Right atrium auricular region (tissue), 2 donors: ENCODE measurements at places on chromosomes 4 and X. TPM values are rescaled to one million over a fixed set of nuclear protein-coding genes. Genes with fewer than 3 reads are reported as not detected.

GRCh38 chr4:81740487-81740886, 268.8 kb upstream of the RASGEF1B start:
- no peak overlapping the region for H3K4me3 ChIP-seq
- H3K36me3 ChIP-seq = no peaks in the 10 kb centered on the region
- no peak for DNase-seq
- H3K27ac ChIP-seq = no peak overlapping the region
- H3K27me3 ChIP-seq = no peaks in the 10 kb centered on the region

The MOB1B gene
- total RNA-seq = 14.0 TPM

DNA sequence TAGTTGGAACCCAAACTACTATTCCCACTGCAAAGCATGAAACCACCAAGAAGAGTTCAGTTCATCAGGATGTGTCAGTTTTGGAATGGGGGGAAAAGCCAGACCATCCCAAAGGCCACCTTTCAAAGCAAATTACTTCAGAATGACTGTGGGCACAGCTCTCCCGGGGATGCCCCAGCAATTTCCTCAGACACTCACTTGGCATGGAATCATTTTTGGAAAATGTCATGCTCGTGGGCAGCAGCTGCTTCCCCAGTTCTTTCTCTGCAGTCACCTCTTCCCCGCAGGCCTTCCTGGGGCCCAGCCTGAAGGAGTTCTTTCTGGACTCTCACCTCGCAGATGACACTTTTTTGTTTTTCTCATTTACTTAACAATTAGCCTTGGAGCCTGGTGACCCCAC, 350.3 kb downstream of the NR3C2 start:
- H3K4me1 ChIP-seq = peaks cover 21% of the 10 kb centered on the region
- no peak overlapping the region for H3K4me3 ChIP-seq
- no peaks in the 10 kb centered on the region for H3K27me3 ChIP-seq
- no peak for DNase-seq
- no peaks in the 10 kb centered on the region for H3K36me3 ChIP-seq

DNA sequence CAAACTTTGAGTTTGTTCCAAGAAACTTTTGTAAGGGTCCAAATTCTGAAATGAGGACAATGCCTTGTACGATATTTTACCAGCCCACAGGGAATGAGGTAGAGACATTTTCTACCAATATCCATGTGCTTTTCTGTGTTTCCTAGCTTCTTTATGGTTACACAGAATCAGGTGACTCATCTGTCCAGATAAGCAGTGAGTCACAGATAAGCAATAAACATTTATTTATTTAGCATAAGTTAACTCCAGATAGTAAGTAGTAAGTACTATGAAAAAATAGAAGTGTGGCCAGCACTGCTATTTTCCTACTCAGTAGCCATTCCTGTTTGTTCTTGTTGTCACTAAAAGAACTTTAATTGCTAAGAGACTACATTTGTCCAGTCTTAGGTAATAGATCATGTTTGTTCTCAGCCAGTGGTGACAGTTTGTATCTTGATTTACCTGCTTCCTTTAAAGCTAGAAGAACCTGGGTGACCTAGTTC, 7.4 kb downstream of the AFF1 start:
- no peaks in the 10 kb centered on the region for H3K27me3 ChIP-seq
- no peak overlapping the region for H3K27ac ChIP-seq
- H3K36me3 ChIP-seq = no peaks in the 10 kb centered on the region
- DNase-seq = no peak

DNA sequence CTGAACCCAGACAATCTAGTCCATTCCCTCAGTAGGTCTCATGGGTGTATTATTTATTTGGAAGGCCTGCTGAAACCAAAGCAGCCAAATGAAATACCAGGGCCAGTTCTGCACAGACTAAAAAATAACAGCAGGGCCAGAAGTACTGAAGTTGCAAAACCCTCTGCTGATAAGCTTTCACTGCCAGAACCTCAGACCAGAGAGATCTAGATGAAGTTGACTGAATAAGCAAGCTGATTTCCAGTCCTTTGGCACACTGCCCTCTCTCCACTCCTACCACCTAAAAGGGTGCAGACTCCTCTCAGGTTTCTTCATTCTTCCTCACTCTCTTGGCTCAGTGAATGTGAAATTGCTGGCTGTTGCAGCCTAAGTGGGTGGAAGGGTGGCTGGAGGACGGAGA, 276.7 kb upstream of the KLF3 start:
- H3K36me3 ChIP-seq = no peaks in the 10 kb centered on the region
- no peaks in the 10 kb centered on the region for H3K27me3 ChIP-seq
- peak; percentile 91 for DNase-seq
- no peak overlapping the region for H3K4me3 ChIP-seq
- H3K27ac ChIP-seq = no peak overlapping the region

- peaks cover 2% of the 10 kb centered on the region for H3K4me1 ChIP-seq
- DNase-seq = no peak
- no peaks in the 10 kb centered on the region for H3K36me3 ChIP-seq
- no peaks in the 10 kb centered on the region for H3K27me3 ChIP-seq
- H3K27ac ChIP-seq = no peak overlapping the region
Observed at GRCh38 chr4:140851032-140851636, 94.9 kb upstream of the TBC1D9 start.

The REELD1 gene
- total RNA-seq = 0.71 TPM
